ENCODE measurements at places on chromosomes 5 and 9. TPM values are rescaled to one million over a fixed set of nuclear protein-coding genes. Genes with fewer than 3 reads are reported as not detected.

Gene INSL6
- polyA plus RNA-seq = not detected

GRCh38 chr5:168950241-168950951, 350.5 kb downstream of the SLIT3 start:
- DNase-seq = no peak

Gene TMC1
- polyA plus RNA-seq = 1.2 TPM

Gene SLC45A2
- polyA plus RNA-seq = not detected

Gene TIMD4
- polyA plus RNA-seq = not detected

DNA sequence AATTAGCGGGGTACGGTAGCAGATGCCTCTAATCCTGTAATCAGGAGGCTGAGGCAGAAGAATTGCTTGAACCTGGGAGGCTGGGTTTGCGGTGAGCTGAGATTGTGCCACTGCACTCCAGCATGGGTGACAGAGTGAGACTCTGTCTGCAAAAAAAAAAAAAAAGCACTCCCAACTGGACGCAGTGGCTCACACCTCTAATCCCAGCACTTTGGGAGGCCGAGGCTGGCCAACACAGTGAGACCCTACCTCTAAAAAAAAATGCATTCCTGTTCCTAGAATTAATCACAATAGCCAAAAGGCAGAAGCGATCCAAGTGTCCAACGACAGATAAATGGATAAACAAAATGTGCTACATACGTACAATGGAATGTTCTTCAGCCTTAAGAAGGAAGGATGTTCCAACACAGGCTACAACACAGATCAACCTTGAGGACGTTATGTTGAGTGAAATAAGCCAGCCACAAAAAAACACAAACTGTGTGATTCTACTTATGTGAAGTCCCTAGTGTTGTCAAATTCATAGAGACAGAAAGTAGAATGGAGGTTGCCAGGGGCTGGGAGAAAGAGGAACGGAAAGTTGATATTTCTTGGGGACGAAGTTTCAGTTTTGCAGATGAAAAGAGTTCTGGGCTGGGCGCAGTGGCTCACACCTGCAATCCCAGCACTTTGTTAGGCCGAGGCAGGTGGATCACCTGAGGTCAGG, 13.8 kb downstream of the FAM78A start:
- no peak for DNase-seq

DNA sequence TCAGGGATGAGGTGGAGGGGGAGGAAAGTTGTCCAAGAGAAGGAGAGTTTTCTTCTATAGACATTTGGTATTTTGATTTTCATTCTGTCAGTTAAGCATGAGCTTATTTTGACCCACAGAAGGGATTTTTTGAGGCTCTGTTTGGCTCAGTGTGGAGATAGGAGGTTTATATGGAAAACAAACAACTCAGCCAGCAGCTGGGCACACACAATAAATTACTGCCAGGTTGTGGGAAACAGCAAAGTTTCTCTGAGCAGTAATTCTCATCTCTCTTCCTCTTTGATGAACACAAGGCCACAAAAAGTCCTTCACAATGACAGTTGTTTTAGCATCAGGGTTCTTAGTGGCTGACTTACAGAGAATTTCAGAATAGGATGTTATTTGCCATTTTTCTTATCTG, 486.1 kb downstream of the KDM4C start:
- DNase-seq = no peak

Gene KCNIP1
- not detected for polyA plus RNA-seq

DNA sequence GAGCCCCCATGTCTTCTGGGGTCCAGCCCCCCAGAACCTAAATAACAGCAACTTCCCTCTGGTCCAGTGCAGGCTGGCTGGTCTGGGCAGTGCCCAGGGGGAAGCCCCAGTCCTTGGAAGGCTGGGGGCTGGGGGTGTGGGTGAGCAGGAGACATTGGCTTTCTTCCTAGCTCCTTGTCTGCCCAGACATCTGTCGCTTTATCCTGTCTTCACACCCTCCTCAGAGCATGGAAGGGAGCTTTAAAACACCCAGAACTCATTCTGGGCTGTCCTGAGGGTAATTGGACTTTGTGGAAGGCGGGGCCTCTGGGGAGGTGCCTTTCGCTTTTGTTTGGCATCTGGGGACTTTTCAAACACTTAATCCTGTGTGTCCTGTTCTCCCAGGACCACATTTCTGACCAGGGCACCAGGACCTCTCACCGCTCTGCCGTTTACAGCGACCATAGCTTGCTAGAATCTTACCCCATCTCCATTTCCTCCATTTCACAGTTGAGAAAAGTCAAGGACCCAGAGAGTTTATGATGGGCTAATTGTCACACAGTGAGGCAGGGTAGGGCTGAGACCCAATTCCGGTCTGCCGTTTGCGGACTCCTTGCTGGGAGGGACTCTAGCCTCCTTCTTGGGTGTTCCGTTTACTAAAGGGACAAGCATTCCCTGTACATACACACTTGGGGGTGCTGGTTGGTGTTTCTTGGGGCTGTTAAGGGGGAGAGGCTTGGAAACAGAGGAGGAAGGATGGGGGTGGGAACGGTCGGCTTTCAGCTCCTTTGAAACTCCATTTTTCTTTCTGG, 1.1 kb downstream of the GSN start:
- DNase-seq = no peak

DNA sequence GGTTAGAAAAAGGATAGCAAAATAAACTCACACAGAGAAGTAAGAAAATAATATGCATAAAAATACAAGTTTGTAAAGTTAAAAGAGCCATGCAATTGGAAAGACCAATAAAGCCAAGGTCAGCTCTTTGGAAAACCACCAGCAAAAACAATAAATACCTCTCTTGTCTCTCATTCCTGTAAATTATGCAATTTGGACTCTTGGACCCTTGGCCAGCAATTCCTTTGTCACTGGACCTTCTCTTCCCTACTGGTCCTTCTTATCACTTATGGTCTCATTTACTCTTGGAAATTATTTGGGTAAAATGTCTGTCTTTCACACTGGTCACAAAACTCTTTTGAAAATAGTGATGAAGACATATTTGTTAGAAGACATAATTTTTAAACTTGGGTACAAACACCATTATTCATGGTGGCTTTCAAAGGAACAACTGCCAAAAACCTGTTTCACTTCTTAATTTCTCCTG, 379.5 kb downstream of the TMEM232 start:
- no peak for DNase-seq

DNA sequence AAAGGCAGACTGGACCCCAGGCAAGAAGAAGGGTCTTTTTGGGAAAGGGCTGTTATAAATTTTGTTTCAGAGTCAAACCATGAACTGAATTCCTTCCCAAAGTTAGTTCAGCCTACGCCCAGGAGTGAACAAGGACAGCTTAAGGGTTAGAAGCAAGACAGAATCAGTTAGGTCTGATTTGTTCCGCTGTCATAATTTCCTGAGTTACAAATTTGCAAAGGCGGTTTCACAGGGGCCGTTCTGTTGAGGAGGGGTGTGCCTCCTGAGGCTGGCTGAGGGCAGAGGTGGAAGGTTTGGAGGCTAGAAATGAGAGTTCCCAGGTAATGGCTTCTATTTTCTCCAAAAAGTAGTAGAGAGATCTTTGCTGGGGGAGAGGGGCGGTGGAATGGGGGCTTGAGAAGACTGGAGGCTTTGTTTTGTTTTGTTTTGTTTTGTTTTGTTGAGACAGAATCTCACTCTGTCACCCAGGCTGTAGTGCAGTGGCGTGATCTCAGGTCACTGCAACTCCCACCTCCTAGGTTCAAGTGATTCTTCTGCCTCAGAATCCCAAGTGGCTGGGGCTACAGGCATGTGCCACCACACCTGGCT, 4.1 kb upstream of the CERCAM start:
- DNase-seq = no peak

DNA sequence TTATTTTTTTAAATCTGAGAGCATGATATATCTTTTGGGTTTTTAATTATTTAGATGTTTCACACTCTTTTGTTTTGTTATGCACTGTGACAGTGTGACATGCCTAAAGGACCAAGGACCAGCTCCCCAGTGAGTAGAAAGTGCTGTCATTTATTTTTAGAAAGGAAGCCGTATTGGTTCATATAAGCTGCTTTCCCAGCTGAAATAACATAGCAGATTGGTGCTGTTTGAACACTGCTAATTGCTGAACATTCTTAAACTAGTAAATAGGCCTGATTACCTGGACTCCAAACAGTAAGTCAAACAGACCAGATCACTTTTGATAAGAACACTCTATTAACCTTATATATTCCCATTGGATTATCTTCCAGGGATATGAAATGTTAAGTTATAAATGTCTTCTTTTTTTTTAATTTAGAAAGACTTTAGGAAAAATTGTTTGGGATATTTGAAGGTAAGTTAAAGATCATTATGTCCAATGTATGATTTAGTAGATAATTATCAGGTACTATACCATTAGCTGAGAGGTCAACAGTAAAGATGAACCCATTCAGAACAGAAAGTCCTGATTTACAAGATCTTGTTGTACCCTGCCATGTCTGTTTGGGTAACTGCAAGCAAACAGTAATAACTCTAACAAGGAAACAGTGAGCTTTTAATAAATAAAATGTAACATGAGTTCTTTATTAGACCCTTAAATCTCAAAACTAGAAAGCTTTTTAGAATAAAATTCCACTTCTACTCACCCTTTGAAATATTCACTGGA, 27.8 kb upstream of the ELL2 start:
- DNase-seq = no peak

DNA sequence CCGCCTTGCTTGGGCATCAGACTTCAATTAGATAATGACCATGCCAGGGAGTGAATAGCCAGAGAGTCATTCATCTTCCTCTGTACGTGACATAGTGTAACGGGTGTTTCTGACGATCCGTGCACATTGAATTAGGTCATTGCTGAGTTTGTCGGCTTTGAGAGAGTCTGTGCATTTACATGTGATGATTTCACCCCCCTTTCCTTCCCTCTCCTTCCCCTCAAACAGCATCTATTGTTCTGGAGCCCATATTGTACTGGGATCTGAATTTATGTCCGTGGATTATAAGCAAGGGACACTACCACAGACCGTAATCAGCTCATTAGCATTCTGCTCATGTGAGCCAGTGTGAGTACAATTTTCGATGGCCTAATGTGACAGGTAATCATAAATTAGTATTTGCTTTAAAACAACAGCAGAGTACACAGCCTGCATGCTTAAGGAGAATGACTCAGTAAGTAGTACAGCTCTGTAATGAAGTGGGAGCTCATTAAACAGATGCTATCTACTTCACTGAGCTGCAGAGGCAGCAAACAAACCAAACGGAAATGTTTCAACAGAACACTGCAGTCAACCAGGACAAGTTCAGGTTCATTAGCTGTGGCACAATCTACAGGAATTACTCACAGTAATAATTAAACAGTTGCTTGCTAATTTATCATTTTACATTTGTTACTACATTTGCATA, 302.1 kb downstream of the CSNK1G3 start:
- DNase-seq = peak; percentile 47

DNA sequence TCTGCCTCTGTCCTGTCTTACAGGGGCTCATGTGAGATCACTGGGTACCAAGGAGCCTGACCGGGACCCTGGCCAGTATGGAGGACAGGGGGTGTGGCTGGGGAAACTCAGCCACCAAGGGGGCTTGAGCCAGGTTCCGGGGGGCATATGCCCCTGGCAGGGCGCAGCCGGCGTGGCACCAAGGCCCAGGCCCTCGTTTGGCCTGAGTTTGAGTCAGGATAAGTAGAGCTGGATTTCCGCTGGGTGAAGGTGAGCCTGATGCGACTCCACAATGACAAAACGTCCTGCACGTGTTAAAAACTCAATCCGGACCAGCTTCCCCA, 616 bp upstream of the TSPAN17 start:
- DNase-seq = no peak

Gene HRH2
- not detected for polyA plus RNA-seq

DNA sequence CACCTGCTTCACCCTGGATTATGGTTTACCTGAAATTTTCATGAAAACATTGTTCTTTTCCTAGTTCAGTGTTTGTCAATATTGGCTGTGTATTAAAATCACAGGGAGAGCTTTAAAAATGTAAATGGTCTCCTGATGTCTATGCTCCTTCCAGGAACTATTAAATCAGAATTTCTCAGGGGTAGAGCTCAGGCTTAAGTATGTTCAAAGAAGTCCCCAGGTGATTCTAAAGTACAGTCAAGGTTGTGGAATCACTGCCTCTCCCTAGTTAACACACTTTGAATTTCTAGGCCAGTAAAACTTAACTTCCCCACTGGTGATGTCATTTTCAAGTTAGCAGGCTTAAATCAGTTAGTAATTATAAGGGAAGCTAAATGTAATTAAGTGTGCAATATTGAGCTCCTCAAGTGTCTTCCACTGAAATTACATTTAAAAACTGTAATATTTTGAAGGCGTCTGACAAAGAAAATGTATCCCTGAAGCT, 150.3 kb upstream of the SLC28A3 start:
- no peak for DNase-seq

GRCh38 chr5:177389241-177390169, 5.3 kb downstream of the SLC34A1 start:
- peak; percentile 86 for DNase-seq

Gene WNT8A
- not detected for polyA plus RNA-seq

Gene SLCO6A1
- polyA plus RNA-seq = not detected

DNA sequence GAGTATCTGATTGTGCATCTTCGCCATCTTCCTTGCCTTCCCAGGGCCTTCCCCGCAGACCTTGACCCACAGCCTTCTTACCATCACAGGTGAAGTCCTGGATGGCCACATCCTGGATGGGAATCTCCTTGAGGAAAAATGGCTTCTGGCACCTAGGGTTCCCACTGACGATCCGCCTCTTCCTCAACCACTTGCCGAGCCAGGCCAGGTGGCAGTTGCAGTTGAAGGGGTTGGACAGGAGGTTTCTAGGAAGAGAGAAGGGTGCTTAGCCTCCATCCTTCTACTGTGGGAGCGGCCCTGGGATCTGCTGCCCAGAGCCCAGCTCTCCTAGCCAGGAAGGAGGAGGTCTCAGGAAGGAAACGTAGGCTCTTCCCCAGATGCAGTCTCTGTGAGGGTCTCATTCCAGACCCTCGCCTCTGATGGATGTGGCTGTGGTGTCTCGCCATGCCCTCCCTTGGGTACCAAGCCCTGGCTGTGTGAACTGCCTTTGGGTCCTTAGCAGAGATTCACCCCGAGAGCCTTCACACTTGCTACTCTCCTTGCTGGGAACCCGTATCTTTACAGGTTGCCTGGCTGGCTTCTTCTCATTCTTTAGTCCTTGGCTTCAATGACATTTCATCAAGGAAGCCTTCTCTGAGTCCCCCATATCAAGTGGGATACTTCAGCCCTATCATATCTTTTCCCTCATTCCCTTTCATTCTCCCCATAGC, 170.4 kb upstream of the PANK3 start:
- DNase-seq = no peak

DNA sequence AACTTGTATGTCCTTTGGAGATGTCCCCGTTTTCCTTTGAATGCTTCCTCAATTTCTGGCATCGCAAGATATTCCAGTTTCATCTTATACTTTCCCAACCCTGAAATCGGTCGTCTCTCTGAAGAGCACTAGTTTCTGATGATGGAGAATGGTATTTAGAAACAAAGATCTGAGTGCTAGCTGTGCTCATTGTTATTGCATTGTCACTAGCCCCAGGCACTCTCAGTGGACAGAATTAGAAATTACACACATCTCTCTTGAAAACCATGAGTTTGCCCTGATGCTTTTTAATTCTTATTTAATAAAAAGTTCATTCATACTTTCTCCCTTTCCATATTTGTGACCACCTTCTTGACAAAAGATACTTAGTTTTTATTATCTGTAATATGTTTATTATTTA, 67.7 kb downstream of the C9orf152 start:
- no peak for DNase-seq
